GM04504 (cell line): ENCODE measurements at places on chromosomes 13 and 19.

GRCh38 chr13:67792151-67792676 lies 562.1 kb upstream of the PCDH9 start:
- DNase-seq = no peak

DNA sequence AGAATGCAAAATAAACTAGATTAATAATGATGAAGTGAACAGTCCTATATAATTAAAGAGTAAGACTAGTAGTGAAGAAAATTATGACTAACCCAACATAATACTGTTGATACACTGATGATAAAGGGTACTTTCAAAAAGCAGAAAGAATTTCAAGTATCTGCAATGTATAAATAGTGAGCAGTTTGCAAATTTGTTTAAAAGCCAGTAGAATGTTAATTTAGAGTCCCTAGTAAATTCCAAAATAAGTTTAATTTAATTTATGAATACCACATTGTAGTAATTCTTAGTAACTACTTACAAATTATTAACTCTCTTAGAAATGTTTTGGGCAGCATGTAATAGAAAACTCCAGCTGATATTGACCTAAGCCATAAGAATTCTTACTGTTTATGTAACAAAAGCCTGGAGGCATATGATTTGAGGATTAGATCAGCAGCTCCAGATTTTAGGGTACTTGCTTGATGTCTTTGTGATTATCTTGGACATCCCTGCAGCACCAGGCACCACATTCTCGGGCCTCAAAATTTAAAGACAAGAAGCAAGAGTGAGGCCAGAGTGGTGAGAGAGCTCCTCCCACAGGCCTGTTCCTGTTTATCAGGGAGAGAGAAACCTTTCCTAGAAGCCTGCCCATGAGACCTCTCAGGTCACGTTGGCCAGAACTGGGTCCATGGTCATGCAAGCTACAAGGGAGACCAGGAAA lies 67.6 kb upstream of the TDRD3 start:
- peak; percentile 10 for DNase-seq

DNA sequence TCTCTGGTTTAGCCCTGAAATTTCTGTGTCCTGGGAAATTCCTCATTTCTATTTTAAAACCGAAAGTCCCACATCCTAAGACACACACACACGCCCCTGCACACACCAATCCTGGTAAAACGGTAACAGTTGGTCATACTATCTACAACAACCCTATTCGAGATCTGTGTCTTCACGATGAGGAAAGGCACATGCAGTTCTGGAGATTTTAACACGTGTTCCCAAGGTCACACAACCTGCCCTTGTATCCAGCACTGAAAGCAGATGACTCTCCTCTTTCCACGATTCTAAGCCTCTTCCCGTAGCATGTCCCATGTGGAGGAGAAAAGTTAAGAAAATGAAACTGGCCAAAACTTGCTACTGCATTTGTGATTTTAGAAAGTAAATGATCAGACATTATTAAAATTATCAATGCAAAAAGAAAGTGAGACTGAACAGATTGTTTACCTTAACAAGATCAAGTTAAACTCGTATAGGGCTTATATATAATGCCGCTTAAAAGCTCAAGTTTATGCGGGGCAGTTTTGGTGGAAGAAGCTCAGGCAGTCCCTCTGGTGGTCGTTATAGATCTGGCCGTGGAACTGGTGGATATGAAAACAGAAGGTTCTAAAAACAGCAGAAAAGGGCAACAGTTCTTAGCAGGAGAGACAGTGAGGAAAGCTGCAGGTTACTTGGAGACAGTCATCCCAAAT lies 32.7 kb downstream of the VSTM1 start:
- DNase-seq = no peak

- DNase-seq = no peak
Measured at GRCh38 chr13:42420304-42420703, 148.4 kb downstream of the AKAP11 start.

- DNase-seq = no peak
Measured at GRCh38 chr13:107457686-107458085, 757.6 kb downstream of the LIG4 start.

GRCh38 chr19:30854661-30855060 lies 482.5 kb downstream of the ZNF536 start:
- DNase-seq = no peak
